ENCODE measurements at places on chromosomes 1 and 21. TPM values are rescaled to one million over a fixed set of nuclear protein-coding genes. Genes with fewer than 3 reads are reported as not detected.

The RGS1 gene
- 29.4 TPM for total RNA-seq

The CTH gene
- total RNA-seq = 35.0 TPM

The LY9 gene
- 19.1 TPM for total RNA-seq

The CFHR3 gene
- total RNA-seq = not detected

The SYF2 gene
- 35.7 TPM for total RNA-seq

The CA6 gene
- total RNA-seq = 3.5 TPM

The APP gene
- total RNA-seq = 39.3 TPM

The CNKSR1 gene
- 1.4 TPM for total RNA-seq

The GREM2 gene
- total RNA-seq = not detected

The NCF2 gene
- total RNA-seq = 4.2 TPM

The AGBL4 gene
- 0.14 TPM for total RNA-seq
